Skeletal muscle cell (primary cell): ENCODE measurements at places on chromosomes 7 and 10.

DNA sequence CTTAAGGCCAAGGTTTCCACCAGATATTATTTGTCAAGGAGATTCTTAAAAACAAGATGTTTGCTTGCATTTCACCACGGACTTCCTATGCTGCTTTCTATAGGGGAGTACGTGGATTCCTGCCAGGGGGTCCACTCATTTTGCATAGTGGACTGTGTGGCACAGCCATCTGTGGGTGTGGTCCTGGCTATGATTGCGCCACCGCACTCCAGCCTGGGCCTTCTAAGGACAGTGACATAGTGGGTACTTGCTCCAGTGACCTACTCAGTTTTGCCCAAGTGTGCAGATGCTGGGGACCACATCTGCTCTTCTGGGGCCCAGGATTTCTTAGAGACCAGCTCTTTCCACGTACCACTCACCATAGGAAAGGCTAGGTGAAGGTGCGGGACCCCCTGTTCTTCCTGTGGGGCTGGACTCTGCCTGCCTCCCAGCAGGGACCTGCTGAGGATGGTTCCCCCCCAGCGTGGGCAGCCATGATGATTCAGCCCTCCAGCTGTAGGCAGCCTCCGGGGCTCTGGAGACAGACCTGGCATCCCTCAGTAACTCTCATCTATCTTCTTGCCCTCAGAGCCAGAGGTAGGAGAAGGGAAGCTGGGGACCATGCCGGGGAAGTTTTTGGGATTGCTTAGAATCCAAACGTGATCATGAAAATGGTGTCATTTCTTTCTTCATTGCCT lies 42.9 kb downstream of the HK1 start:
- DNase-seq, result no peak

- DNase-seq, result peak; percentile 15
These were observed 334.3 kb downstream of the CACNA2D1 start for GRCh38 chr7:82109288-82109687.

GRCh38 chr10:88086187-88086960 lies 222.9 kb downstream of the PTEN start:
- DNase-seq, result no peak

- DNase-seq, result no peak
These were observed 304.6 kb downstream of the PRPF18 start for GRCh38 chr10:13891128-13892000.

- no peak for DNase-seq
These were observed 351.4 kb downstream of the GLRX3 start for GRCh38 chr10:130487566-130487965.

DNA sequence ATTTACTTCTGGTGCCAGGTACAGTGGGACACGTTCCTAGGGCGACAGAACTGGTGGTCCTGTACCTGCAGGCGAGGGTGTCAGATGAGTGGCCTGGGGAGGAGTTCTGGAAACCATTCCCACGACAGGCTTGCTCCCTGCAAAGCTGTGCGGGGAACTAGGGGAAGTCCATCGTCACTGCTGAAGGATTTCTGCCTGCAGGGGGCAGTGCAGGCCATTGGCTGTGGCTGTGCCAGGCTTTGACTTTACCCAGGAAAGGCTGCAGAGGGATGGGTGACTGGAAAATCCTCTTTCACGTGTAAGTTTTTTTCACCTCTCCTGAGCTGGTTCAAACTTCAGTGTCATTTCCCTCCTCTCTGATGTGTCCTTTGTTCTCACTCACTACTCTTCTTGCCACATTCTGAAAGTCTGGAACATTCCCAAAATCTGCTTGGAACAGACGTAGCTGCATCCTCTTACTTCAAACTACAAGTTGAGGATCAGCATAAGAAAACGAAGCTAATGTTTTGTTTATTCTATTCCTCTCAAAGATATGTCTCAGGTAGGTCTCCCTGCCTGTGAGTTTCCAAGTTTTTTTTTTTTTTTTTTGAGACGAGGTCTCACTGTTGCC lies 126.5 kb downstream of the SH2D4B start:
- DNase-seq, result no peak

DNA sequence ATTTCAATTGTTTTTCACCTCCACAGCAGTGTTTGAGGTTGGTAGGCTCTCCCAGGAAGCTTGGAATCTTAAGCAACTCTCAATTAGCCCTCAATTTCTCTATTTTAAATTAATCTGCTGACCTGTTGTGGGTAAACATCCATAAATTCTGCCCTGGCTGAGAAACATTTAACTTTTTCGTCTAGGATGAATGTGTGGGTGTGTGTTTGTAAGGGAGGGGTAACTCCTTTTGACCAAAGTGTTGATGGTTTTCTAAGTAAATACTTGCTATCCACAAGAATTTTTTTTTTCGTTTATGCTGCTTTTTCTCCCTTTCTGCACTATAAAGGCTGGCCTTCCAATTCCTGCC lies 973 bp downstream of the PPP3CB start:
- DNase-seq, result no peak

DNA sequence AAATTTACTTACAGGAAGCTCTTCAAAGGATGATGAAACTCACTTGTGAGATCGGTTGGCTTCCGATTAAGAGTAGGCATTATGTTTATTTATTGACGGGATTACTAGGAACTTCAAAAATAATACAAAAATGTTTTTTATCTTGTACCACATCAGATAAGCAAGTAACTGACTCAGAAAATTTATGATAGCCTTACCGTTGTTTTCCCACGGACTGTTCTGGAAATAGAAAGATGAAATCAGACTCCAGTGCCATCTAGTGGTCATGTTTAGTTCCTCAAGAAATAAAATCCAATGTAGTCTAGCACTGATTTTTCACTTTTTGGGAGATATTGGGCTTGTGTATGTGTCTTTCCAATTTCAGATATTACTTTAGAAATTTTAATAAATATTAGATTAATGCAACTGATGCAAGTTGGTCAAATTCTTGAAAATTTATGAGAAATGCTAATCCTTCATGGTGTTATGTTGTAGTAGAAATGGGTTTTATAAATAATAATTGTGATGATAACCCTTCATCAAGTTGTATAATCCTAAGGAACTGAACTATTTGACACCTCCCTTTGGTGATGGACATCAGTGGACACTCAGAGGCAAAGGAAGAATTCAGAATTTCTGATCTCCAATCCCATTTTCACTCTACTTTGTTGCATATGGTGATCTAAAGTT lies 168.8 kb downstream of the TMEM26 start:
- no peak for DNase-seq

DNA sequence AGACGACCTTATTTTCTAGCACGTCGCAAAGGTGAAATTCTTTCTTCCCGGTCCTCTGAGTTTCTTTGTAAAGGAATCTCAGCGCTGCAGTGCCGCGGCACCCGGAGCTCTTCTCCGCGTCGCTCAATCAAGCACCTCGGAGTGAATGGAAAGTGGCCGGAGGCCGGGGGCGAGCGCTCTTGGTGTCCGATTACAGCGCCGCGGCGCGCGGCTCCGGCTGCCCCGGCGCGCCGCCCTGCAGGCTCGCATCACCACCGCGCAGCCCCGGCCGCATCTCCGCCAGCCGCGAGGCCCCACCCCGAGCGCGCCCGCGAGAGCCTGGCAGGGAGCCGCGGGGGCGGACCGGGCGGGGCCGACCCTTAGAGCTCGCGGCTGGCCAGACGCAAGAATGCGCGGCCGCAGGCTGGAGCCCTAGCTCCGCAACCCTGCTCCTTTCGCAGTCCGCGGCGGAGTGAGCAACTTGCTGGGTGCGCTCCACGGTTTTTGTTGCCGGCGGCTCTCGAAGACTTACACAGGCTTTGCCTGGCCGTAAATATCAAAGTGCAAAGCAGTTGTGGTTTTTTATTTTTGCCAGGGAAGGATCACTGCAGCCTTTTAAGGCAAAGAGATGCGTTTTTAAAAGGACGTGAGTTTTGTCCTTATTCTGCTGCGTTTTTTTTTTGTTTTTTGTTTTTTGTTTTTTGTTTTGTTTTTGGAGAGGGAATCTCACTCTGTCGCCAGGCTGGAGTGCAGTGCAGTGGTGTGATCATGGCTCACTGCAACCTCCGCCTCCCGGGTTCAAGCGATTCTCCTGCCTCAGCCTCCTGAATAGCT lies at the start of gene SEMA3C:
SEMA3C (minus strand) TSS at position 143 of the 813 bp plus-strand sequence. CDS start 2,270 bp downstream, outside the sequence.
- peak; percentile 89 for DNase-seq

GRCh38 chr10:7258948-7259523 lies 151.8 kb downstream of the SFMBT2 start:
- peak; percentile 31 for DNase-seq

DNA sequence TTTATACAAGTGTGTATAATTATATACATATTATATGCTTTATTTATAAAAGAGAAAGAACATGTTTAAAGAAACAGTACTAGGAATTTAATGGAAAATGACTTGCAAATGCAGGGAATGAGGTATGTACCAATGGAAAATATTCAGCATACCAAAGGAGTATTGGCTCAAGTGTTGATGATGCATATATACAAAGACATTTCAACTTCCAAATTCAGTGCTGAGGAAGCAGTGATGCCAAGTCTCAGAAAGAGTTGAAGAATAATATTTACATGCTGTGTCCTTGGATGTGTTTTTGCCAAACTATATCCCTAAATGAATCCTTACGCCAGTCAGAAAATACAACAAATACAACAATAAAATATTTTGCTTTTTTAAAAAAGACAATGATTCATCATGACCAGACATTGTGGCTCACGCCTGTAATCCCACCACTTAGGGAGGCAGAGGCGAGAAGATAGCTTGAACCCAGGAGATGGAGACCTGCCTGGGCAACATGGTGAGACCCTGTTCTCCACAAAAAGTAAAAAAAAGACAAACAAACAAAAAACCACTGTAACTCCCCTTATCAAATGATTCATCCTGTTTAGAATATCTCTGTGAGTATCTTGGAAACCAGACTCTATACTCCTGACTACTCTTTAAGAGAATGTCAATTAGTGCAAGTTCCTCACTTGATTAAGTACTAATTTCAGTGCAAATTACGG lies 157.2 kb downstream of the CHRM2 start:
- no peak for DNase-seq

- no peak for DNase-seq
These were observed 591.5 kb downstream of the DNAJB6 start for GRCh38 chr7:157928171-157928794.

DNA sequence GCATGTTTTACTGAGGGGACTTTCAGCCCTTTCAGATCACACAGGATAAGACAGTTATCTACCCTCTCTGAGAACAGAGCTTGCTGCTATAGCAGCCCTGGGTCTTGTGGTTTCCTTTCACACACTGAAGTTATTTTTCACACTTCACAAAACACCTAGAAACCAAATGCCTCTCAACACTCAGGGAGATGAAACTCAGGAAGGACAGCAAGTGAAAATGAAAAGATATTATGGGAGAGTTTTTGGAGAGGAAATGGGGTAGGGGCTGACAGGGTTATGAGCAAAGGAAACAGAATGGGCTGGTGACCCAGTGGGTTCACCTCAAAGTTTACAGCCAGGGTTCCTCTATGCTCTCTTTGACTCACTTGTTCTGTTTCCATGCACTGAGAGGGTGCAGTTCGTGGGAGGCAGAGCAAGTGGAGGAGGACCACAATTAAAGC lies 17.0 kb upstream of the GIMAP2 start:
- DNase-seq, result no peak

DNA sequence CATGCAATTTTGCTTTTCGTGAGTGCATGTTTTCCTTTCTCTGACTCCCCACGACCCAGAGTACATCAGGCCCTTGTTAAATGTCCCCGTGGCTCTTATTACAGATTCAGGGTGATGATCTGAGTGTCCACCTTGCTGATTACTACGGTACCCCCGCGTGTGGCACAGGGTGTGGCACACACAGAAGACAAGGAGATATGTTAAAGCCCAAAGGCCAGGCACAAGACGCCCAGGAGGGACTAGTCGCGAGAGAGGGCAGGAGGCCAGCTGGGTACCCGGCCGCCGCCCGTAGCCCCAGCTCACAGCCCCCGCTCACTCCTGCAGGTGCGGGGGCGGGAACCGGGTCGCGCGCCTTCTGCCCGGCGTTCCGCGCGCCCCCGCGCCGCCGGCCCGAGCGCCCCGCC lies 281 bp upstream of the EXOC6 start:
- DNase-seq, result no peak

GRCh38 chr10:61112771-61113170 lies 168.8 kb upstream of the RHOBTB1 start:
- DNase-seq, result no peak
